ENCODE measurements at places on chromosomes 1 and 21.

DNA sequence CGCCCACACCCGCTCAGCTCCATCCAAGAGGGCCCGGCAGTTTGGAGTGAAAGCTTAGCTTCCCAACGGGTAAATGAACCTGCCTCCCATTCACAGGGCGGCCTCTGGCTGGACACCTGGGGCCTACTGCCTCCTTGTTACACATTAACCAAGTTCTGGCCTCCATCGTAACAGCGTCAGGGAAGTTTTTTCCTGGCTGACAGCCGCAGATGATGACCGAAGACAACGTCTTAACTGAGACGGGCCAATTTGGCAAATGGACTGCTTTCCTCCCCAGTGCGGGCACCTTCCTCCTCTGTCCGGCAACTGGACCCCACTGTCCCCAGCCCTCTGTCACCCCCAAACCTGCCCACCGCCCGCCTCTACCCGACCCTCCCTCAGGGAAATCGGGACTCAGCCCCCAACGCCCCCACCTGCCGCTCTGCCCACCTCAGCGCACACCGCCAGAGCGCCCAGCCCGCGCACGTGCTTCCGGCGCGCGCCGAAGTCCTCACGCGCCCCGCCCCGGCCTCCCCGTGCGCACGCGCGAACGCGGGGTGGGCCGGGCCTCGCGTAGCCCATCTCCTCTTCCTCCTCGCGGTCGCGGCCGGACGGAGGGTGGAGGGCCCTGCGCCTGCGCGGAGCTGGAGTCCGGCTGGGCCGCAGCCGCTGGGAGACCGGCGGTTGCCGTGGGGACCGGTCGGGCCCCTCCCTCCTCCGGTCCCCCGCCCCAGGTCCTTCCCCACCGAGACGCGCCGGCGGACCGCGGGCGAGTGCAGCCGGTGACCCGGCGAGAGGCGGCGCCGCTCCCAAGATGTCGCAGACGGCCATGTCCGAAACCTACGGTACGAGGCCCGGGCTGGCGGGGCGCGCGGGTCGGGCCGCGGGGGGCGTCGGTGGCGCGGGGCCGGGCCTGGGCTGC, at the start of gene RAB4A:
Gene RAB4A (plus strand): TSS at position 565 of the 901 bp plus-strand sequence. CDS start 229 bp downstream, at position 794.
- peak; percentile 84 for DNase-seq

DNA sequence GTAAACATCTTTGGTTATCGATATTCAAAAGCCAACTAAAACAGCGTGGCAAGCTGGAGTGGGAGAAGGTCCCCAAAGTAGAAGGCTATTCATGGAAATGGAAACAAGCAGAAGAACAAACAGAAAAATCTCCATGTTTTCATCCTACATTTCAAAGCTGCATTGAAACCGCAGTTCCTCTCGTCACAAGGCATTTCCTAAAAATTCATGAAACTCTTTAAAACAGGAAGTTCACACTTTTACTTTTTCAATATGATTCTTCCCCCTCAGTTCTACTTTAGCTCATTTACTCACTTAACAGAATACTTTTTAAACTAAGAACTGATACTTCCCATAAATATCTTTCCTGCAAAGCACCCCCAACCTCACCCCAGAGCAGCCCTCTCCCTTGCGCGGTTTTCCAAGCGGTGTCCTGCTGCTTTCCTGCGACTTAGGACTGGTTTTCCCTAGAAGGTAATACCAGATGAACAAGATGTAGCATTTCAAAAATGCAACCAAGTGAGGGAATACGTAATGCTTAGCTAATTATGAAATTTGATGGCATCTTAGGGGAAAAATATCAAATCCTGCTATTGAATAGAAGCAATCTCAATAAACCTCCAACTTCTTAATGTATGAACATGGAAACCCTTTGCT, 228.3 kb upstream of the PKN2 start:
- DNase-seq = peak; percentile 69

- DNase-seq = no peak
Measured at GRCh38 chr1:197690074-197690473, 85.2 kb downstream of the DENND1B start.

DNA sequence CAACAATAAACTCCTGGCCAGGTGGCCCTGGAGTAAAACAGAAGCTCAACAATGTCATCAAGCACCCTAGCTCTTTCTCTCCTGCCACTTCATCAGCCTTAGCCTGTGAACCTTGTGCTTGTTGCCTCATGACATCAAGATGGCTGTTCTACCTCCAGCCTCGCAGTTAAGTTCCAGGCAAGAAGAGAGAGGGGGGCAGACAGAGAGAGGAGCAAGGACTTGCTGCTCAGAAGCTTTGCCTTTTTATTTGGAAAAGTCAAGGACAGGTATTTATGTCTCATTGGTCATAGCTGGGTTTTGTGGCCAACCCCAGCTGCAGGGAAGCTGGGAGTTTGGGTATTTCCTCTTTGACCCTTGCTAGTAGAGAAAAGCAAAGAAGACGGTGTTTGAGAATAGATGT, 60.3 kb upstream of the GADD45A start:
- no peak for DNase-seq

DNA sequence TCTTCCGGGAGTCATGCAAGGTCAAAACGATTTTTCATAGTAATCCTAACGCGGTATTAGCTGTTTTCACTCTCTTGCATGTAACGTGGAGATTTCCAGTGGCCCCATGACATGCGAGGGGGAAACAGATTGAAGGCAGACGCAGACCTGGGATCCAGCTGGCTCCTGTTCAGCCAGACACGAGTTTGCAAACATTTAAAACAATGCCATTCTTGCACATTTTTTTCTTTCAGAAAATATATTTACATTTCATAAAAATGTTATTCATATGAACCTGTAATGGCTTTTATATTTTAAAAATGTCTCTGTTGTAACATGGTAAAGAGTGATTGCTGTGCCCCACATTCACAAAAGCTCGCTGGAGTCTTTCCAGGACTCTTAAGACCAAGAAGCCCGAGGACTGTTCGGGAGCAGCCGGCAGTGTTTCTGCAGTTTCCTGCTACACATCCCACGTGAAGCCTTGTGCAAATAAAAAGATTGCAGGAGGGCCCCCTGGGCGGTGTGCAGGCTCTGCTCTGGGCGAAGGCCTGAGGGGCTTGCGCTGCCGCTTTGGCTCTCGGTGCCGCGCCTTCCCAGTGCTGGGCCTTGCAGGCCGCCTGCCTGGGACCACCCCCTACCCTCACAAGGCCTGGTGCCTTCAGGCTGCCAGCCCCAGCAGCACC, 184.9 kb downstream of the DYRK1A start:
- no peak for DNase-seq

- DNase-seq = peak; percentile 64
Measured at GRCh38 chr1:92980732-92981647, 19.7 kb upstream of the DIPK1A start.

- DNase-seq = no peak
Measured at GRCh38 chr21:30138483-30138882, 28.1 kb downstream of the CLDN17 start.

GRCh38 chr1:152884085-152884484, 6.0 kb downstream of the SMCP start:
- no peak for DNase-seq

DNA sequence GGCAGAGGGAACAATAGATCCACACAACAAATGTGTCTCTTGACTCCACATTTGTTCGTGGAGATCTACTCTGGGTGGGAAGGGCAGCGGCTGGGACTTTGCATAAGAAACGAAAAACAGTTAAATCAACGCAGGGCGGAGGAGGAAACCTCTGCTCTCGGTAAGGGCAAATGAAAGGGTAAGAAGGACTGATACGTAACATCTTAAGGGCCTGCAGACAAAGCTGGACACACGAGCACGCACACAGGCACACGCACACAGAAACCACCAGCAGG, 57.3 kb downstream of the MRPL37 start:
- no peak for DNase-seq

GRCh38 chr1:205538235-205538840, 33.9 kb downstream of the CDK18 start:
- DNase-seq = no peak

- no peak for DNase-seq
Measured at GRCh38 chr1:213604477-213604876, 383.3 kb upstream of the PROX1 start.

- no peak for DNase-seq
Measured at GRCh38 chr21:38625000-38625399, 126.7 kb upstream of the ERG start.

DNA sequence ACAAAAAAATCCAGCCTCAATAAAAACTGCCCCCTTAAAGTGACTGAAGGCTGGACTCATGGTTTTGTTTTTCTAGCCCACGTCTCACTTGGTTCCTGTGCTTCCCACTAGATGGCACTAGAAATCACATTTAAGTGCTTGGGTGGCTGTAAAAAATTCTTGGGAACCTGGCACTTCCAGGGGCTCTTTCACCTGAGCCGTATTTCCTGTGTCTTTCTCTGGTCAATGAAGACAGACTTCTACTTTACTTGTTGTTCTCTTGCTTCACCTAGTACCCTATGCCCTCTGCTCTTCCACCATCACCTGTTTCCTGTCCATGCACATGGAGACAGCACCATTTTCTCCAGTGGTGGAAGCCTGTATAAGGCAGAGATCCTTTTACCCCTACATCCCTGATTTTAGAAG, 20.0 kb downstream of the METTL13 start:
- DNase-seq = peak; percentile 3

DNA sequence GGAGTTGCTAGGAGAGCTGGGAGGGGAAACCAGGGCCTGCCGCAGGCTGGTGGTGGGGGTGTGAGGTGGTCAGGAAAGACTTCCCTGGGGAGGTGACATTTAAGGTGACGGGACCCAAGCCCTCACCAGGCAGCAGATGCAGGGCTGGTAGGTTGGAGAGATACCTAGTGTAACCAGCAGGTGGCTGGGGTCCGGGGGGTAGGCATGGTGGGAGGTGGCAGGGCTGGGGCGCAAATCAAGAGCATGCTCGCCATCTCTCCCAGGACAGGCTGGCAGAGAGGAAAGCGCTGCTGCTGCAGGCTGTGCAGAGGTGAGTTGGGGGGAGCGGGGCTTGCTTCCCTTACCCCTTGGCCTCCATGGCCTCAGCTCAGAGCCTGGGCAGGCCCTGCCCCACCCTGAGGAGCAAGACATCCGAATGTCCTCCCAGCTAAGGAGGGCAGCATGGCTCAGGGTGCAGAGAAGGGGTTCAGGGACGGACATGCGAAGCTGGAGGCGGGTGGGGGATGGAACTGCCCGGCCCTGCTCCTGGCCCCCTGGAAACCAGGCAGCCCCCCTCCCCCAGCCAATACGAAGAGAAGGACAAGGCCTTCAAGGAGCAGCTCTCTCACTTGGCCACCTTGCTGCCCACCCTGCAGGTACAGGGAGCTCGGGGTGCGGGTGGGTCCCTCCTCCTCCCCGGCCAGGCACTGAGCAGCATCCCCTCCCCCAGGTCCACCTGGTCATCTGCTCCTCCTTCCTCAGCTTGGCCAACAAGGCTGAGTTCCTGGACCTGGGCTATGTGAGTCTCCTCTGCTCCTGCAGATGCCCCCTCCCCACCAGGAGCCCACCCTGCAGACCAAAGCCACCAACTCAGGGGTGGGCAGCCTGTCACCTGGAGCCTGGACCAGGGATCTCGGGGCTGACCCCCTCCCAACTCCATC, 4.0 kb downstream of the RNF207 start:
- no peak for DNase-seq

DNA sequence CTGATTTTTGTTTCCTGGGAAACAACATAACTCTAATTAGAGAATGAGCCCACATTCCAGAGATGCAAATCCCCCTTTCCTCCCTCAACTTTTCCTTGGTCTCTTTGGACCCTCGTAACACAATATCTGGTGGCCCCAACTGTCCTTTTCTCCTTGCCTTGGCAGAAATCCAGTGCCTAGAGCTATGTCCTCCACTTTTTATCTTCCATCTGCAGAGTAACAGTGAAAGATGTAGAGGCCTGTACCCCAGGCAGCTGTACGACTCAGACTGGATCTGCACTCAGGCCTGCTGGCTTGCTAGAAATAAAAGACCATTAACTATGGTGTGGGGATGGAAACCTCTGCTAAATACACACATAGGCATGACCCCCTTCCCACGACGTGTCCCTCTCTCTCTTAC, 72.0 kb downstream of the WARS2 start:
- DNase-seq = no peak

DNA sequence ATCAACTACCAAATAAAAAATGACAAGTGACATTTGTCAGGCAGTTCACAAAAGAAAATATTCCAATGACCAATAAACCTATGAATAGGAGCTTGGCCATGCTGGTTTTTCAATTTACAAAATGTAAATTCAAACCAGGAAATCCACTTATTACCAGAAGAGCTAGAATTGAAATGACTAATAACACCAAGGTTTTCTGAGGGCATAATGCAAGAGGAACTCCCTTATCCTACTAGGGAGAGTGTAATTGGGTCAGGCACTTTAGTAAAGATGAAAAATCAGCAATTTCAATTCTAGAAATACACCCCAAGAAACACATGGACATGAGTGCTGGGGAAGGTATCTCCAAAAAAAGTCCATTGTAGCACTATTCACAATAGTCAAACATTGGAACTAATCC, 16.7 kb upstream of the TIAM1 start:
- DNase-seq = no peak

GRCh38 chr1:89047734-89048133, 17.3 kb downstream of the GBP1 start:
- no peak for DNase-seq

DNA sequence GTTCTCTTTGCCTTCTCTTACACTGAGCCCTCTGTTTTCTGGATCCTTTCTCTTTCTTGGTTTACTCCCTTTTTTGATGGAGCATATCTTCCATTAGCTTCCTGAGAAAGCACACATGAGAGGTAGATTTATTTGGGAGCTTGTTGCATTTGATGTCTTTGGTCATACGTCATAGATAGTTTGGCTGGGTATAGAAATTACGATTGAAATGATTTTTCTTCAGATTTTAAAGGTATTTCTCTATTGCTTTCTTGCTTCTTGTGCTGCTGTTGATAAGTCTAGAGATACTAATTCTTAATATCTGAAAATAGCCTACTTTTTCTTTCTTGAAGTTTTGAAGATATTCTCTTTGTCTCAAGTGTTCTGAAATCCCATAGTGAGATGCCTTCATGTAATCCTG, 45.3 kb upstream of the RUNX3 start:
- no peak for DNase-seq

GRCh38 chr1:206534552-206534951, 27.2 kb downstream of the RASSF5 start:
- DNase-seq = no peak

- DNase-seq = peak; percentile 49
Measured at GRCh38 chr1:246794828-246795671, 70.8 kb downstream of the SCCPDH start.

DNA sequence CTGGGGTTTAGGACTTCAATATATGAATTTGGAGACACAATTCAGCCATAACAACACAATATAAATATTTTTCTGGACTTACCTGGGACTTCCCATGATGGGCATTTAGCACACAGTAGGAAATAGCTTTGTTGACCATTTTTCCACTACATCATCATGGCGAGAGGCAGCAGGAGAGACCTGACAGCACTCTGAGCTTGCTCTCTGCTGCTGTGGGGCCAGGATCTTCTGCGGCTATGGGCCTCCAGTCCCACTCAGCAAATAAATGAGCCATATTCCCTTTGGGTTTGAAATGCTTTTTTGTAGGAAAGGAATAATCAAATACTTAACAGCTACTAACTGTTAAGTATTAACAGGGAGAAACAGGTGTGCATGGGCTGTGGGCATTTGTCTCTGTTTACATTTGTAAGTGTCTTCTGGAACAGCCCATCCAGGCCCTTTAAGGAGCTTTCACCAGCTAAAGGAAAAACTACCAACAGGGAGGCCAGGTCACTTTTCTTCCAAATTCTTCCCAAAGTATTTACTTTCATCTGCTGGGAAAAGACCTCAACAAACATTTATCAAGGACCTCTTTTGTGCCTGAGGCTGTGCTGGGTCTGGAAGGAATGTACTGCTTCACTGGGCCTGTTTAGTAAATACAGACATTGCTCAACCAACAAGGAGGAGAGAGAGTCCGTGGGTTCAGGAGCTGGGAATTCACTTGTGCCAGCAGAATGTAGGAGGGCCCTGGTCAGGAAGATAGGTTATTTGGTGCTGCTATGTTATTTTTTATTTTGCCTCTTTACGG, 133.2 kb downstream of the LRIG2 start:
- DNase-seq = no peak

- no peak for DNase-seq
Measured at GRCh38 chr1:165444897-165445370, at the start of gene RXRG. RXRG (minus strand) TSS chr1:165445126; CDS start chr1:165444893, 233 bp downstream.
